ENCODE measurements at places on chromosomes 11 and 22.

DNA sequence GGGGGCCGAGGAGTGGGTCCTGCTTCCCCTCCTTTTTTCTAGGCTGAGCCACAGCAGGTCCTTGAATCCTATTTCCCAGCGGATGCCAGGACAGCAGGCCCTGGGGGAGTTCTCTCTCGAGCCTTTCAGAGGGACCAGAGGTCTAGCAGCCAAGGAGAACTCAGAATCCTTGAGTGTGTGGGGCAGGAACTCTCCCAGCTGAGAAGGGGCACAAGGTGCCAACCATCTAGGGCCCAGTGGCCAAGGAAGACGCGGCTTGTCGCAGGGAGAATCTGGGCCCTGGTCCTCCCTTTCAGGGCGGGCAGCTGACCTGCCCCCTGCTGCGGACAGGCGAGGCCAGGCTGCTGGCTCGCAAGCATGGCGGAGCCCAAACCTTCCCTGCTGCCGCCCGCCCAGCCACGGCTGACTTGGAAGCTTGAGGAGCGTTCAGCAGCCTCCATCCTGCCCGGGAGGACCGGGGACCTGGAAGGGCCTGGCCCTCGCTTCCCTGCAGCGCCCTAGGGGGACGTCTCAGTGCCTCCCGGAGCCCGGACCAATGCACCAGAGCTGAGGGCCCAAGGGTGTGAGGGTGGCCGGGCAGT, 972 bp upstream of the TSSC4 start:
- no peak for DNase-seq

DNA sequence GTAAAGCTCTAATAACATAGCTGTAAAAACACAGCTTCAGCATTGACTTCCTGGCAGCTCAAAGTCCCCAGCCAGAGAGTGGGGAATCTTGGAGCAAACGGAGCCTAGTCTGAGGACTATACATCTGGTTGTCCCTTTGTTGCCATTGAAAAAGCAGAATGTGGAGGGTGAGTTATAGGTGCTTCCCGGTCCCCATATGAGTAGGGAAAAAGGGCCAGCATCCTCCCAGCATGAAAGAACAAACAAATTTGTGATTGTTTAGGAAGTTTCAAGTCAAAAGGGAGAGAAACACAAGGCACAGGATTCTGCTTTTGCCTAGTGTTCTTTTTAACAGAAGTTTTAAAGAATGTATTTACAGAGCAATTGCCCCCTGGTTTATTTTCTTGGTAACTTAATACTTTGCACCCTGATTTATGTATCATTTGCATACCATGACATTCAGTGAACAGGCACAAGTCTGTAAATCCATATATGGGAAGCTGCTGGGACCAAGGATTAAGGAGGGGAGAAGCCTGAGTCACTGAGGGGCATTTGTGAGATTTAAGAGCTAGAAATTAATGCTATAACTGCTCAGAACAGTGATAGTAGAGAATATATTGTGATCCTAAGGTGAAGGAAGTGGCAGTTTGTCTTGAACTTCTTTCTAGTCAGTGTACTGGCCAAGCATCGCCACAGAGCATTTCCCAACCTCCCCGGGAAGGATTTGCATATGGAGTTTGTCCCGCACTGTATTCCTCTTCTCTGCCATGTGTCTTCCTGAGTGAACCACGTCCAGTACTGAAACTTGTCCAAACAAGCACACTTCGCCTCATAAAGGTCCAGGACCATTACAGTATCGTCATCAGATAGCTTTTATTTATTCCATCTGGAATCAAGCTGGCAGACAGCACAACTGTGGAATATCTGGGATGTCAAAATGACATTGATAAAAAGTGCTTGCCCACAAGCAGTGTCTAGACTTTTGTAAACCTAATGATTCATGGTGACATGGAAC, 103.0 kb downstream of the DBX1 start:
- no peak for DNase-seq

- DNase-seq: no peak
Observed at GRCh38 chr22:43185860-43186261, 1.1 kb downstream of the TTLL12 start.

- peak; percentile 68 for DNase-seq
Observed at GRCh38 chr11:35050541-35050995, 88.4 kb upstream of the CD44 start.

- no peak for DNase-seq
Observed at GRCh38 chr22:48208894-48209293, 1446.4 kb downstream of the TBC1D22A start.

GRCh38 chr11:1938343-1939005, 8.7 kb upstream of the MRPL23 start:
- DNase-seq: peak; percentile 9

DNA sequence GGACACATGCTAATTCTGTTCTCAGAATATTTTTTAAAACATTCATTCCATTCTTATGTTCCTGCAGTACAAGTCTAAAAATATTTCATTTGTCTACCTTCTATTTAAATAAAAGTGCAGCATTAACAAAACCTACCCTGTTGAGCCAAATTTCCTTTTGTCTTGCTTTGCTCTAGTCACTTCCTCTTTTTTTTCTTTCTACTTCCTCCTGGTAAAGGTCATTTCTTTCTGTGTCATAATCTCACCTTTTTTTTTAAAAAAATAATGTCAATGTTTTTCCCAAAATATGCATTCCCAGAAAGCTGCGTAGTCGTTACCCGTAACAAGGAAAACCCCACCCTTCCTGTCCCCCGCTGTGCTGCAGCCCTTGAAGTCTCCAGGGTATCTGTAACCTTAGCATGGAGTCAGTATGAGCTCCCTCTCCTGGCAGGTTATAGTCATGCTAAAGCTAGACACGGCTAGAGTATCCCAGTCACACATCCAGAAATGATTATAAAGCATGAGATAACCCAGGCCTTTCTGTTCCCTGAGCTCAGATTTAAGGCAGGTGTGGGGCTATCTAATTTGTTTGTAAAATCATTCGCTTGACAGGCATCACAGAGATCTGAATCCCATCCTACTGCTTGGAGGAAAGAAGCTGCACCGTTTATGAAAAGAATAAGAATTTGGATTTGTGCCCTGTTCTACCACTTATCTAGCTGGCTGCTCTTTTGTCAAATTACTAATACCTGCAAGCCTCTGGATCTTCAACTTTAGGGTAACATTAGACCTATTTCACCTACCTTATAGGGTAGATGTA, 51.1 kb upstream of the EED start:
- DNase-seq: peak; percentile 89

DNA sequence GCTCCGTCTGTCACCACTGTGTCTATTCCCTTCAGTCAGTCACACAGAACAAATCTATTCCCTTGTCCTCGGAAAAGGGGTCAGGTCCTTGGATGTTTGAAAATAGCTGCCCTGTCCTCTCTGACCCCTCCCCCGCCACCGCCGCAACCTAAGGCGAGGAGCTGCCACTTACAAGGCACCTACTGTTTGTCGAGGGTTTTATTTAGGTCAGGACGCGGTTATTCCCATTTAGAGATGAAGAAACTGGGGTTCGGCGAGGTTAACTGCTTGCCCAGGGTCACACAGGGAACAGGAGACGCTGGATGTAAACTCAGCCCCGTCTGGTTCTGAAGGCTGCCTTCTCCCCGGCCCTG, 1468.1 kb downstream of the BRD1 start:
- no peak for DNase-seq

GRCh38 chr22:25930083-25930482, 188.1 kb downstream of the MYO18B start:
- DNase-seq: no peak

- no peak for DNase-seq
Observed at GRCh38 chr11:130726234-130727037, 189.8 kb downstream of the SNX19 start.

DNA sequence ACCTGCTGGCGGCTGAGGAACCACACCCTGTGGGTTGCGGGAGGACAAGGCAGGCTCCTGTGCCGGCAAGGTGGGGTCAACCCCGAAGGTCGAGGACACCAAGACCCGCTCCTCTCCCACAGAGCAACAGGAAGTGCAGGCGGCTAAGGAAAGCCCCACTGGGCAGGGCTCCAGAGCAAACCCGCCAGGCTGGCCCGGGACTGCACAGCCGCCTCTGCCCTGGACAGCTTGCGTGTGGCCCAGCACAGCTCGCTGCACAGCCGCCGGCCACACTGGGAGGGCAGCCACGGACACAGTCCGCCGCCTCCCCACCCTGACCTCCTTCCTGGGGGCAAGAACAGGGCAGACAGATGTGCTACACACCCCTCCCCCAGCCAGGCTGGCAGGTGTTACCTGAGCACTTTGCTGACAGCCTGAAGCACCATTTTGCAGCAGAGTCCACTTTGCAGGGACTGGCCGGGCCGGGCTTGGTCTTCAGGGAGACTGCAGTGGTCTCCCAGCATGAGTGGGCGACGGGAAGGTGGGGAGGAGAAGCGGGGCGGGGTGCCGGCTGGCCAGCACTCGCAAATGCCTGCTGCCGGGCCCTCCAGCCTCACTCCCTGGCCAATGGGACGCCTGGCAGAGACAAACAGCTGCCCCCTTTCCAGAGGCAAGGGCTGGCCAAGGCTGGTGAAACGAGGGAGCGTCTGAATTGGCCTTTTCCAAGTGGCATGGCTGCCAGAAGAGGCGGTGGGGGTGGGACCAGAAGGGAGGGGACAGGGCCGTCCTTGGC, at the start of gene MOB2:
MOB2 (minus strand) TSS at position 726 of the 772 bp plus-strand sequence; CDS start at position 503, 223 bp downstream.
- peak; percentile 13 for DNase-seq

GRCh38 chr11:72583177-72583553, 91.1 kb downstream of the PDE2A start:
- DNase-seq: no peak

GRCh38 chr11:123478352-123478987, 48.4 kb downstream of the GRAMD1B start:
- DNase-seq: peak; percentile 75

DNA sequence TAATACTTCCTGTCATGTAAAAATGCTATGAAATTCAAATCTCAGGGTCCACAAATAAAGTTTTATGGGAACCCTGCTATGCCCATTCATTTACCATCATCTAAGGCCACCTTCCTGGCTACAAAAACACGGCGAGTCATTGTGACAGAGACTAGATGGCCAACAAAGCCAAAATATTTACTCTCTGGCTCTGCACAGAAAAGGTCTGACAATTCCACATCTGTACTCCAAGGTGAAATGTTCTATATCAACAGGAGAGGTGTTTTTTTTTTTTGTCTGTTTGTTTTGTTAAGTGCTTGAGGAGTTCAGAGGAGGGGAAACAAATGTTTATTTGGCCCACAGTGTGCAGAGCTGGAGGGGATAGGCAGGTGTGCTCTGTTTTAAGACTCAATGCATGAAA, 18.6 kb upstream of the TMA7B start:
- DNase-seq: no peak

- no peak for DNase-seq
Observed at GRCh38 chr11:12606597-12606996, 67.6 kb upstream of the TEAD1 start.

- DNase-seq: no peak
Observed at GRCh38 chr22:32685512-32685911, 116.0 kb upstream of the TIMP3 start.

DNA sequence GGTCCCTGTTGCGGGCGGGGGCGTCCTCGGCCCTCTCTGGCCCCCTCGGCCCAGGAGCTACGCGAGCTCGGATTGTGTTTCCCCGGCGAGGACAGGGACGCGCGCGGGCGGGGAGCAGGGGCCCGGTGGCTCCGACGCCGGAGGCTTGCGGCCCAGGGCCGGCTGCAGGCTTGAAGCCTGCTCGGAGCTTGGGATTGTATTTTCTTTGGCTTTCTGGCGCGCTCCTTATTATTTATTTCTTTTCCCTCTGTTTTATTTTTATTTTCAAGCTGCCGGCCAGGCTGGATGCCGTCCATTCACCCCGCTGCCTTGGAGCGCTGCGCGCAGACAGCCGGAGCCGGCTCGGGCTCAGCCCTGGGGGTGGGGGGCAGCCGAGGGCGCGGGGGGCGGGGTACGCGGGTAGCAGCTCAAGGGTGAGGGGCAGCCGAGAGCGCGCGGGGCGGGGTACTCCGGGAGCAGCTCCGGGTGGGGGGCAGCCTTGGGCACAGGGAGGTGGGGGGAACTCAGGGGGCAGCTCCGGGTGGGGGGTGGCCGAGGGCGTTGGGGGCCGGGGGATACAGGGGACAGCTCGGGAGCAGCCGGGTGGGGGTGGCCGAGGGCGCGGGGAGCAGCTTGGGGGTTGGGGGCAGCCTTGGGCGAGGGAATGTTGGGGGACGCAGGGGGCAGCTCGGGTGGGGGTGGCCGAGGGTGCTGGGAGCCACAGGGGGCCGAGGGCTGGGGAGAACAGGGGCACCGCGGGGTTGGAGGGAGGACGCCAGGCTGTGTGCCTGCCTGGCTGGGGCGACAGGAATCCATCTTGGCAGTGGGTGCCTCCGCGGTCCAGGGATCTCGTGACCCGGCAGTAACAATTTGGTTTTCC, 42.7 kb downstream of the KCNJ1 start:
- DNase-seq: no peak

- no peak for DNase-seq
Observed at GRCh38 chr22:41883400-41883799, 31.5 kb downstream of the SHISA8 start.

- DNase-seq: no peak
Observed at GRCh38 chr22:50117168-50117762, 27.5 kb downstream of the MOV10L1 start.

GRCh38 chr22:48586799-48587185, 1240.9 kb downstream of the BRD1 start:
- no peak for DNase-seq

GRCh38 chr22:19554834-19555404, 30.7 kb upstream of the CLDN5 start:
- no peak for DNase-seq

DNA sequence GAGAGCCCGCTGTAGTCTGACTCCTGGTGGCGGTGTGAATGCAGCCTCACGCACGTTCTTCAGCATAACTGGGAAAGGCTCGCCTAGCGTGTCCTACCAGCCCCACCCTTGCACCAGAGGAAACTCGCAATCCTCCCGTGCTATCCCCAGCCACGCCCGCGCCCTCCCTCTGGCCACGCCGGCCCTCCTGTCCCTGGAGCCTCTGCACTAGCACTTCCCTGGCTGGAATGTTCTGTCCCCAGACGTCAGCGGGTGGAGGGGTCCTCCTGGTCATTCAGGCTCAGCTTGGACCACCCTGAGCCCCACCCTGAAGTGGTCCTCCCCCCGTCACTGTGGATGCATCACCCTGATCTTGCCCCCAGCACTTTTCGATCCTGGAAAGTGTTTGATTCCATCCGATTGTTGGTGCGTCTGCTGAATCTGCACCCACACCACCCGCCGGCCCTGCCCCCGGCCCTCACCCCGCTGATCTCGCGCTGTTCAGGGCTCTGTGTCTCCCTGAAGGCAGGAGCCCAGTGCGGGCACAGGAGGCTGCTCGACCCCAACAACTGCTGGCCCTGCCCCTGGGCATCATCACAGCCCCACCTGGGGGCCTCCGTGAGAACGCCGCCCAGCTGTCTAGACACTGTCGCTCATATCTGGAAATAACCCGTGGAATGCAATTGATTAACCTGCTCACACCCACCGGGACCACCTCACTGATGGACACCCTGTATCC, 437.0 kb downstream of the TBC1D22A start:
- DNase-seq: no peak

GRCh38 chr11:128711136-128711535, 17.3 kb downstream of the FLI1 start:
- DNase-seq: peak; percentile 26

Data from common myeloid progenitor, CD34-positive (primary cell).